ENCODE measurements at places on chromosomes 6 and 20.

GRCh38 chr6:106509420-106510089 lies 119.7 kb downstream of the RTN4IP1 start:
- DNase-seq = peak; percentile 50

- no peak for DNase-seq
These were observed 37.3 kb downstream of the LRRC1 start for GRCh38 chr6:53831936-53832660.

DNA sequence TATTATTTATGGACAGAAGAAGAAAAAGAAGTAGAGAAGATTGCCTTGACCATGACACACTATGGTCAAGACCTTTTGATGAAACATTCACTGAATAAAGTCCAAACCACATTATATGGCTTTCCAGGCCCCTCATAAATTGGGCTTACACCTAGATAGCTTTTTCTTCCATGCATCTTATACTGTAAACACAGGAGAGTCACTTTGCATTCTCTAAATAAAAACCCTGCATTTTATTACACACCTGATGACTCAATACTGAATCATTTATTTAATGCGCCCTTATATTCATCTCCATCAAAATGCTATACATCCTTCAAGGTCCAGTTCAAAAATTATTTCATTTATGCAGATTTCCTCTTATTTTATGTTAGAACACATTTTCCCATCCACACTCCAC lies 78.0 kb downstream of the COL21A1 start:
- DNase-seq = no peak

GRCh38 chr20:36756496-36756895 lies 10.6 kb upstream of the NDRG3 start:
- DNase-seq = no peak

GRCh38 chr6:21046276-21046675 lies 512.0 kb downstream of the CDKAL1 start:
- DNase-seq = no peak

- DNase-seq = no peak
These were observed 40.3 kb upstream of the ARMC2 start for GRCh38 chr6:108807928-108808327.

DNA sequence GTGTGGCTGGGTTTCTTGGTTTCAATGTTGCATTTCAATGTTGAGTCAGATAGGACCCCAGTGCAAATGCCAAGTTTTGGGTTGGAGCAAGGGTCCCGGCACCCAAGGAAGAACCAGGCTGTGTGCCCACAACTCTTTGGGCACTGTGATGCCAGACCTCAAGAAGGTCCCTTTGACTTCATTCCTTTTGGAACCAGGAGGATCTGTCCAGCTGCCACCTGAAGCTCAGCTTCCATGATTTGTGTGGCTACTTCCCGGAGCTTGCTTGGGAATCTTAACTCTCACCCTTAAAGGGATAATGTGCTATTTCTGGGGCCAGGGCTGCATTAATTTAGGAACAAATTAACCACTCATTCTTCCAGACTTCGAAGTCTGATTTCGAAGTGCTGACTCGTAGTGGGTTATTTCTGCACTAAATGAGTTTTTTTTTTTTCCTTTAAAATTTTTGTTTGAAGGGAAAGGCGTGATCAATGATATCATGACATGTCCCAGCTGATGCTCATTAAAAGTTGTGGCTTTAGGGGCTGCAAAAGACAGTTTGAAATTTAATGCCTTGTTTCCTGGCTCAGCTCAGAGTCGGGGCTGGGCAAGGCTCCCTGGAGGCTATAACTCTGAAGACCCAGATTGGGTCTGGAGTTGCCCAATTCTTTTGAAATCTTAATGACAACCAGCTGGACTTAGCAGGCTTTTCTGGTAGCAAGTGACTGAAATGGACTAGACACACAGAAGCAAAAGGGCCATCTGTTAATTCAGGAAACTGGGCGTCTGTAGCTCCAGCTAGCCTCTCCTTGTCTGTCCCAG lies 24.0 kb upstream of the PHACTR3 start:
- DNase-seq = no peak

- DNase-seq = no peak
These were observed 404.9 kb upstream of the SOX4 start for GRCh38 chr6:21188505-21189223.

DNA sequence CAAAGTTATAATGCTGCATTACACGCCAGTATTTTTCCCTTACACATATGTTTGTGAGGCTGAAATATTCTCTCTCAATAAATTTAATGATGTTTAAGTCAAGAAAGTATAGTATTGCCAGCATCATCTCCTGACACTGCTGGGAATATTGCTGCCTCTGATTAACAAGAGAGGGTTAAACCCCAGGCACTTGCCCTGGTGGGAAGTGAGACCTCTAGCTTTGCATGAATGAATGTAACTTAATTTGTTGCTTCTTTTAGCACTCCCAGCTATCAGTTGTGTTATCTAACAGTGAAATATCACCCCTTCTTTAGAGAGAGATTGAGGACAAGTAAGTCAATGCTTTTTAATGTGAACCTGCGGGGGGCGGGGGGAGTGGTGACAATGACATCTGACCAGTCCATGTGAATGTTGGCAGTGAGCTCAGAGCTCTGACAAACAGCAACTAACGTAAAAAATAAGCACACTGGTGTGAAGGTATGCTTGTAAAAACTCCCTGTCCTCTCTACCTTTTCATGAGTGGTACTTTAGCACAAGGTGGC lies 9.8 kb downstream of the FOXA2 start:
- DNase-seq = no peak

- no peak for DNase-seq
These were observed 14.2 kb downstream of the ANKRD66 start for GRCh38 chr6:46760925-46761324.

- DNase-seq = no peak
These were observed 39.0 kb downstream of the PYGB start for GRCh38 chr20:25286917-25287316.

GRCh38 chr20:6515261-6515660 lies 252.2 kb upstream of the BMP2 start:
- DNase-seq = no peak

DNA sequence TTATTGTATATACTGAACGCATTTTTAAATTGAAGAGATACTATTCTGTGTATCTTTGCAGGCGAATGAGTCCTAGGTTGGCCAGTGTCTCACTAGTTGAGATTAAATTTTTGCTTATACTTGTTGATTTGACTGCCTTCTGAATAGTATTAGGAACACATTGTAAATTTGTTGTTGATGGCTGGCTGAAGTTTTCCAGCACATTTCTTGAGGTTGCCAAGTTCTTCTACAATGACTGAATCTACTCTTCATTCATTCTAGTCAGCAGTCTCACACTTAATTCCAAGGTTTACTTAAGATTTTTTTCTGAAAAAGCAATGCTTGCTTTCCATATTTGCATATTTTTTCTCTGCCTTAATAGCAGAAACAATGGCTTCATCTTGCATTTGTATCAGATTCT lies 151.7 kb downstream of the ZFAND3 start:
- no peak for DNase-seq

- no peak for DNase-seq
These were observed 75.8 kb downstream of the PRDM1 start for GRCh38 chr6:106161893-106162292.

DNA sequence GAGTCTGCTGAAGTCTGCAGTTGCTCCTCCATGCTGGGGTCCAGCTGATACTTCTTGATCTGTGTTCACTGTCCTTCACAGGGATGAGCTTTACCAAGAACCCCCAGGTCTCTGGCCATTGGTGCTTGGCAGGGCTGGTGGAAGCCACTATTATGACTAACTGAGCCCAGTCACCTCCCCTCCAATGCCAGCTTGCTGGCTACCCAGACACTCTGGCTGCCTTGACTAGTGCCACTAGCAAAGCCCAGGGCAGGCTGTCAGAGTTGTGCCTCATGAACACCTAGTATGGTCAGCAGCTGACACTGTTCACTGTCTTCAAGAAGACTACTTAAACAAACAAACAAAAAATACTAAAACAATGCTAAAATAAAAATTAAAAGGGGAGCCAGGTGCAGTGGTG lies 8.8 kb downstream of the ASIP start:
- DNase-seq = no peak

DNA sequence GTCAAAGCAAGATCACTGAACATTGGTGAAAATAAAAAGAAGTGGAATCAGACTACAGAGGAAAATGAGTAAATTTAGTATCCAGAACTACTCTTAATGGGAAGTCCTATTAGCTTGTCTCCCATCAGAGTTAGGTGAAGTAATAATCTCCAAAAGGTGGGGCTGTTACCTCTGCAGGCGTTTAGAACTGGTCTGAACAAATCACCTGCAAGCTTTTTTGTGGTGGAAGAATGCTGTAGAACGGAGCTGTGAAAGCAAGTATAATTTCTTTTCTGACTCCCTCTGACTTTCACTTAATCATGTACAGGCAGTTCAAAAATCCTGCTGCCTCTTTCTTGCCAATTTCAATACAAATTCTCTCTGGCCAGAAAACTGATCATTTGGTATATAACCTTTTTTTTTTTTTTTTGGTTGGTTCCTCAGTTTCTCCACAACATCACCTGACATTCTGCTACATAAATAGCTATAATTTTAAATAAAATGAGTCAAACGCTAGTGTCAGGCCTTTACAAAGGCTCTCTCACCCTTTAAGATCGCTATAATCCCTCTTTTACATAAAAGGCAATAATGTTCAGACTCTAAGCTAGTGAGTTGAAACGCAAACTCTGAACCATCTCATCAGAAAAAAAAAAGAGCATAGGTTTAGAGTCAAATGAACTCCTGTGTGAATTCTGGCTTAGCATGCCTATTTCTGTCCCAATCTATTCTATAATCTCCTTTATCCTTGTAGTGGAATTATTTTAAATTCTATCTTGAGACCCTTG lies 38.8 kb downstream of the CITED2 start:
- DNase-seq = no peak

GRCh38 chr6:28802417-28803336 lies 121.1 kb downstream of the TRIM27 start:
- peak; percentile 30 for DNase-seq

GRCh38 chr6:155444952-155445903 lies 10.4 kb downstream of the NOX3 start:
- DNase-seq = no peak
